ENCODE measurements at places on chromosomes 5 and 9.

DNA sequence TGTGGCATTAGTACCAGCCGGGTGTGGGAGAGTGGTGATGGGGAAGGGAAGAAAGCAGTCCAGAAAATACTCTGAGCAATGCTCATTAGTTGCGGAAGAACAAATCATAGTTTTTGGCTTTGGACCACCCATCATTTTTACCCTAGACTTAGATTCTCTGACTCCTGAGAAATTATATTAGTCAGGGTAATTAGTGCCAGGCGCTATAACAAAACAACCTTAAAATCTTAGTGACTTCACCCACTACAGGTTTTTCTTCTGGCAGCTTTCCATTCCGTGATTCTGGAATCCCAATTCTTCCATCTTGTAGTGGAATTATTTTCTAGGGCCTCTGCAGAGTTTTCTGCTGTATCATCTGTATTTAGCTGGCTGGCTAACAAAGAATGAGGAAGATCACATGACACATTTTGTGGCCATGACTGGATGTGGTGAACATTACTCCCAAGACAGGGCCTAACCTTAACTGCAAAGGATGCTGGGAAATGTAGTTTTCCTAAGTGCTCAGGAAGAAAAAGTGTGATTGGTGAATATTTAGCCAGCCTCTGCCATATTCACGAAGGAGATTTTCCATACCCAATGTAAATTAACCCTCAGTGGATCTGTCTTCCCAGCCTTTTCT, 373.0 kb upstream of the MEF2C start:
- no peak for DNase-seq

GRCh38 chr9:34369636-34370035, 7.1 kb downstream of the MYORG start:
- no peak for DNase-seq

- no peak for DNase-seq
Measured at GRCh38 chr9:134689321-134690181, 47.9 kb downstream of the COL5A1 start.

GRCh38 chr9:121915304-121915625, 177.8 kb downstream of the TTLL11 start:
- no peak for DNase-seq

DNA sequence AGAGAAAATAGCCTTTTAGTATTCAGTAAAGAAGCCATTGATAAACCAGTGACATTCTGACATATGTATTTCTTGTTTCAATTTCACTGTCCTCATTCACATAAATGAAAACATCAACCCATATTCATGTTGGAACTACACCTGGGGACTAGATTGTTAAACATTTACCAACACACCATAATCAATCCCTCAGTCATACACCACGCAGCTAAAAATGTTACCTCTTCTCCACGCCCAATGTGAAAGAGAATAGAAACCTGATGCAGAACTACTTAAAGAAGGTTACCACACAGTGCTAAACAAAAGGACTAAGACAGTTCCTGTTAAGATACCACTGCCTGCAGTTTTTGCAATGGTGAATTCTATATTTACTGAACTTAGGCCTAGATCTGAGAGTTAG, 518.9 kb downstream of the PRELID2 start:
- DNase-seq = no peak

Measured in activated naive CD4-positive, alpha-beta T cell (primary cell).